SHP77 (cell line): ENCODE measurements at places on chromosomes 16 and 17.

- no peak for DNase-seq
Measured at GRCh38 chr17:68513932-68514331, 1.7 kb downstream of the PRKAR1A start.

- DNase-seq, result no peak
Measured at GRCh38 chr16:23836404-23837311, 875 bp downstream of the PRKCB start.

GRCh38 chr16:49485663-49486062 is 112.1 kb downstream of the C16orf78 start:
- DNase-seq, result no peak

DNA sequence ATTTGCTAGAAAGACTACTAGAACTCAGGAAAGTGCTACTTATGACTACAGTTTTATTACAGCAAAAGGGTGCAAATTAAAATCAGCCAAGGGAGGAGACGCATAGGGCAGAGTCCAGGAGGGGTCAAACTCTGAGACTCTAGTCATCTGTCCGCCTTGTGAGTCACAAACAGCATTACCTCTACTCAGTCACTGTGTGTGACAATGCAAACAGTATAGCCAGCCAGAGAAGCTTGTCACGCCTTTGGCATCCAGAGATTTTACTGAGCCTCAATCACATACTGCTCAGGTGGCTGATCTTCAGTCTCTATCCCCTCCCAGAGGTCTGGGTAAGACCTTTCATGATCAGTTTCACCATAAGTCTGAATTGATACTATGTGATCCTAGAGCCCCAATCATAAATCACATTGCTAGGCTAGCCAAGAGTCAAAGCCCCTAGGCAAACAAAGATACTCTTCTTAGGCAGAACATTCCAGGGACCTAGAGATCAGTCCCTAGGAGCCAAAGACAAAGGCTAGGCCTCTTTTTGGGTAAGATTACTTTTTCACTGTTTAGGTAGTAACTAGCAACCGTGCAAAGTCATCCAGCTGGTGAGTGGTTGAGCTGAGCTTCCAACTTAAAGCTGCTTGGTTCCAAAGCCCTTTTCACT is 48.8 kb upstream of the CLEC19A start:
- DNase-seq, result no peak

DNA sequence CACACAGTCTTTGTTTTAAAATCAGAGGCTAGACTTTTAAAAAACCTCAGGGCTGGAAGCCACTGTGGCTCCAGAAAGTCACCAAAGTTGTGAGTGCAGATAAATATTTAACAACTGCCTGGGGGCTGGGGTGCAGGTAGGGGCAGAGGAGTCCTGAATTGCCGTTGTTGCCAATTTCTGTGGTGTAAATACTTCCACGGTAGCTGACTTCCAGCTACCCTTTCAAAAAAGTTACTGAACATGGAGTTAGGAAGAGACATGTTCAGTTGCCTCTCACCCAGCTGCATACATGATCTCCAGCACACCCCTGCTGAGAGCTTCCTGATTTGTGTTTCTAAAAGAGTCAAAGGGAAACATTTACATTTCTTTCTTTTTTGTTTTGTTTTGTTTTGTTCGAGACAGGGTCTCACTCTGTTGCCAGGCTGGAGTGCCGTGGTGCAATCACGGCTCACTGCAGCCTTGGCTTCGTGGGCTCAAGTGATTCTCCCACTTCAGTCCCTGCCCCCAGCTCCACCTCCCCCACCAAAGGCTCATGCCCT is 58.7 kb downstream of the PLXDC1 start:
- no peak for DNase-seq
